Activated CD8-positive, alpha-beta T cell treated with anti-CD3 and anti-CD28 coated beads for 36 hours (primary cell): ENCODE measurements at places on chromosomes 2 and 18.

DNA sequence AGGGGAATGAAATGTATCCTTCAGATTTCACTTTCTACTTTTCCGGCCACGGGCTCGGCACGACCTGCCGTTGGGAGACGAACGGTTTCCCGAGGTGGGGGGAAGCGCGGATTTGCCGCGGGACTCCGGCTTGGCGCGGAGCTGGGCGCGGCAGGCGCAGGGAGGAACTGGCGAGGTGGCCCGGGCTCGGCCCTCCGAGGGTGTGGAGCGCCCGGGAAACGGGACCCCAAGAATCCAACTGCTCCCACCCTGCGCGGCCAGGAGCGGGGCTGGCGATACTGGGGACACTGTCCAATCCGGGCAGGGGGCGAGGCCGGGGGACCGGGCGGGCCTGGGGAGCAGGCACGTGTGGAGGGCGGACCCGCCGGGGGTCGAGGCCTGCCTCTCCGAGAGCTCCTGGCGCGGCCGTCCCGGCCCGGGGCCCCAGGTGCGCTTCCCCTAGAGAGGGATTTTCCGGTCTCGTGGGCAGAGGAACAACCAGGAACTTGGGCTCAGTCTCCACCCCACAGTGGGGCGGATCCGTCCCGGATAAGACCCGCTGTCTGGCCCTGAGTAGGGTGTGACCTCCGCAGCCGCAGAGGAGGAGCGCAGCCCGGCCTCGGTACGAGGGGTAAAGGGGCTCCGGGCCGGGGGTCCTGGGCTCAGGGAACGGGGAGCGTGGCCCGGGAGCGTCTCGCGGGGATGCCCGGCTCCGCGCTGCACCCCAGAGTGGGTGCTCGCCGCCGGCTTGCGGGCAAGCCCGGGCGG, at the start of gene ANXA4:
Gene ANXA4 (plus strand): TSS at position 560 of the 747 bp plus-strand sequence. CDS start 39,432 bp downstream, outside the sequence.
- peak; percentile 65 for DNase-seq
- peak within 1 kb of the TSS; percentile 84 for H3K27ac ChIP-seq
- H3K4me1 ChIP-seq: peaks cover 11% of the 10 kb centered on the region
- H3K4me3 ChIP-seq: peak within 1 kb of the TSS; percentile 83
- peaks cover 3% of the 10 kb centered on the region for H3K27me3 ChIP-seq

- H3K27ac ChIP-seq: peak overlapping the region; percentile 92
- no peaks in the 10 kb centered on the region for H3K27me3 ChIP-seq
- peak; percentile 82 for DNase-seq
- H3K4me1 ChIP-seq: peaks cover 47% of the 10 kb centered on the region
- H3K4me3 ChIP-seq: peak overlapping the region; percentile 42
- H3K36me3 ChIP-seq: peaks cover 7% of the 10 kb centered on the region
These were observed 7.1 kb upstream of the SOS1 start for GRCh38 chr2:39127973-39128372.

GRCh38 chr2:109675666-109676345, 61.6 kb downstream of the SOWAHC start:
- no peak for DNase-seq
- no peaks in the 10 kb centered on the region for H3K4me1 ChIP-seq
- H3K27me3 ChIP-seq: peaks cover 9% of the 10 kb centered on the region
- no peaks in the 10 kb centered on the region for H3K36me3 ChIP-seq

GRCh38 chr2:181810823-181811695, 80.5 kb upstream of the ITPRID2 start:
- H3K4me3 ChIP-seq: no peak overlapping the region
- H3K4me1 ChIP-seq: peaks cover 13% of the 10 kb centered on the region
- no peak overlapping the region for H3K27ac ChIP-seq
- H3K27me3 ChIP-seq: peaks cover 3% of the 10 kb centered on the region
- no peak for DNase-seq

- H3K4me3 ChIP-seq: no peak overlapping the region
- DNase-seq: no peak
- H3K27me3 ChIP-seq: no peaks in the 10 kb centered on the region
These were observed 27.0 kb upstream of the PTPN4 start for GRCh38 chr2:119732601-119733164.

DNA sequence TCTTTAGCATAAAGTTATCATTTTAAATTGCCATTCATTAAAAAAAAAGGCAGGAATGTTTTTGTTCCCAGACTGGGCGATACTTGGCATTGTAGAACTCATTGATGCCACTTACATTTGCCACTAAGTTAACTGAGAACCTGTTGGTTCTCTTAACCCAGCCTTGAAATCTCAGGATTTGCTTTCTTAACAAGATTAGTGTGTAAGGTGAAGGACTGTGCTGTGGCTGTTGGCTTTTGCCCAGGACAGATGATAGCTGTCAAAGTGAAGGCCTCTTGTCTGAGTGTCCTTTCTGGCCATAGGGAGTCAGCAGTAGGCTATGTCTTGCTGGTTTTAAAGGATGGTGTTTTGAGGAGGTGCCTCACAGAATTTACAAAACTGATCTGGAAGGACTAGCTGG, 2.6 kb downstream of the DPYSL5 start:
- no peak for DNase-seq
- H3K4me1 ChIP-seq: peaks cover 9% of the 10 kb centered on the region
- H3K27me3 ChIP-seq: peaks cover 47% of the 10 kb centered on the region

GRCh38 chr2:31140151-31140550, 1.9 kb upstream of the GALNT14 start:
- H3K4me3 ChIP-seq: no peak overlapping the region
- H3K4me1 ChIP-seq: peaks cover 8% of the 10 kb centered on the region
- no peak for DNase-seq
- no peak overlapping the region for H3K27ac ChIP-seq
- no peaks in the 10 kb centered on the region for H3K36me3 ChIP-seq

DNA sequence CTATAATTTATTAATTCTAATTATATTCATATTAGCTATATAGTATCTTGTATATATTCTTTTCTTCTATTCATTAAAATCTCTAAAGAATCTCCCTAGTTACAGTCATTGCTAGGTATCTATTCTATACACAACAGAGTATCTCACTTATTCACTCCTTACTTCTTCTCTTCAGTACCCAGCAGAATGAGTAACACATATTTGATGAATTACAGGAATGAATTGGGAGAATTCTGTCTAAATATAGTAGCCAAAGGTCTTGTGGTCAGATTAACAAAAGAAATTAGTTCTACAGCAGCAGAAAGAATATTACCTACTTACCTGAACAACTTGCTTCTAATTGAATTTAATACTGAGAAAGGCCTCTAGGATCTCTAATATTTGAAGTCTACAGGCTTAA, 758.0 kb upstream of the ZEB2 start:
- H3K4me1 ChIP-seq: no peaks in the 10 kb centered on the region
- DNase-seq: no peak
- H3K36me3 ChIP-seq: no peaks in the 10 kb centered on the region

DNA sequence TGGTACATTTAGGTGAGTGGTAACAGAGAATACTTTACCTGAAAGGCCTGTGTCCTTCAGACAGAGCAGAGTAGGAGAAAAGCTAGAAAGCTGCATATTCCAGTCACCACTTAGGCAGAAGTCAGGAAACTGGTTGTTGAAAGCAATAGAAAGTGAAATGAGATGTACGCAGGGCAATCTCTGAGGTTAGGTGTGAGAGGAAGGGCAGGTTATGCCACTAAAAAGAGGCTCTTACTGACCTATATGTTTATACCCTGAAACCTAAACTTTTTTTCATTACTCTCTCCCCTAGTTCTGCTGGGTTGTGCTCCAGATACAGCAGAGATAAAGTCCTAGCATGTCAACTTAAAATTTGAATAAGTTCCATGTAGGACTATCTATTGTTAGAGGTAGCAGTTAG, 93.5 kb downstream of the COX7A2L start:
- peaks cover 16% of the 10 kb centered on the region for H3K36me3 ChIP-seq
- no peaks in the 10 kb centered on the region for H3K27me3 ChIP-seq
- peak overlapping the region; percentile 72 for H3K27ac ChIP-seq
- no peak overlapping the region for H3K4me3 ChIP-seq
- no peak for DNase-seq

DNA sequence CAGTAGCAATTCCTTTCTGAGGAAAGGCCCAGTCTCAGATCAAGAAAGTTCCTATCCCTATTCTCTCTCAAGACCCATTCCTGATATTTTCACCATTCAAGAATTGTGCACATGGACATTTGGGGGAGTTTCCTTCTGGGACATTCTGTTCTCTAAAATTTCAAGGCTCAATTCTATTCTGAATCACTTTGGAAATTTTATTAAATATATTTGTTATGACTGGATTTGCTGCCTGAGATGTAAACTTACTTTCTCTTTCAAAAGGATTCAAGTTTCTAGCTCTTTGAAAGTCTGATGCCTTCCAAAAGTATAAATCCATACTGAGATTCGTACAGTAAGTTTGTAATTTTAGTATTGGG, 55.3 kb upstream of the STK17B start:
- peaks cover 84% of the 10 kb centered on the region for H3K4me1 ChIP-seq
- DNase-seq: no peak
- peak overlapping the region; percentile 9 for H3K4me3 ChIP-seq
- H3K36me3 ChIP-seq: peaks cover 24% of the 10 kb centered on the region

GRCh38 chr2:16625759-16626158, 39.9 kb downstream of the CYRIA start:
- H3K27me3 ChIP-seq: peaks cover 1% of the 10 kb centered on the region
- H3K4me1 ChIP-seq: peaks cover 12% of the 10 kb centered on the region
- H3K27ac ChIP-seq: no peak overlapping the region
- no peaks in the 10 kb centered on the region for H3K36me3 ChIP-seq
- no peak for DNase-seq
